H1 (cell line): ENCODE measurements at places on chromosomes 5 and 9.

DNA sequence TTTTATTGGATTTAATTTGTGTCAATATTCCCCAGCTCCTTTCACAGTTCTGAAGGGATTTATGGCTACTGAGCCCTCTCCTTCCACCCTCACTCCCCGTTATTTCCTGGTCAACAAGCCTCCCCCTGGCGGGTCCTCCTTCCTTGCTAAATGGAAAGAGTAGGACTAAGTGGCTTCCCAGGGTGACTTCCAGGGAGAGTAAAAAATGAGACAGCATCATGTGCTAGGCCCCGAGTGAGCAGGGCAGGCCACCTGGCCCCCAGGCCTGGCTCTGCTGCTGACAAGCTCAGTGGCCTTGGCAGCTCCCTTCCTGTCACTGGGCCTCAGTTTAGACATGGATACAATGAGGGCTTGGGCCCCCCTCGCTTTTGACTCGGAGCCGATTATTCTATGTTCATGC is 201.3 kb downstream of the HSPA4 start:
- DNase-seq: no peak

DNA sequence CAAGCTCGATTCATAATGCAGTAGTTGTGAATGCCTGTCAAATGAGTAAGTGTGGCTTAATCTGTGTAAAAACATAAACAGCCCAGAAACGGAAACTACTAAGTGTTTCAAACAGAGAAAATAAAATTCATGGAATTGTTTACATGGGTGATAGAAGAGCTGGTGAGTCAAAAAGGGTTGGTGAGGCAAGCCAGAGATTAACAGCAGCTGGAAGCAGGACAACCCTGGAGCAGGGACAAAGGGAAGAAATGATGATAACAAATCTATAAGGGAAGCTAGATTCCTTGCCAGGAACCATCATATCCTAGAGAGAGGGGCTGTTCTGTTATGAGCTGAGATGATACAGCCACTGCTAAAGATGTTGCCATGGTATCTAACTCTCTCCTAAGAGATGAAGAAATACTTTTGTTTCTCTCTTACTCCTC is 18.0 kb upstream of the PRR16 start:
- DNase-seq: no peak

DNA sequence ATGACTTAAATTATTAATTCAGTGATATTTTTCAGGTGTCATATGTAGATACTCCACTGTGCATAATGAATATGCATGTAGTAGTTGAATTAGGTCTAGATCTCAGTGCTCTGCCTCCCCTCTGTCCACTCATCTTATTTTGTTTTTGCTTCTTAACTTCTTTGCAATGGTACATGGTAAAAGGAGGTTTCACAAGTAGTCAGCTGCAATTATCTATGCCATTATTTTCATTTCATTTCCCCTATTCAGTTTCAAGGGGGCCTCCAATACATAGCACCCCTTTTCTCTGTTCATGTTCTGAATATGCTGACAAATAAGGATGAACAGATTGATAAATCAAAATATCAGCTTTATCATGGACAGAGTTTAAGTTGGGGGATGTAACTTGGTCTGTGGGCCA is 511.6 kb upstream of the ZNF608 start:
- DNase-seq: no peak

- DNase-seq: no peak
Observed at GRCh38 chr5:109034306-109034705, 286.6 kb downstream of the FER start.

DNA sequence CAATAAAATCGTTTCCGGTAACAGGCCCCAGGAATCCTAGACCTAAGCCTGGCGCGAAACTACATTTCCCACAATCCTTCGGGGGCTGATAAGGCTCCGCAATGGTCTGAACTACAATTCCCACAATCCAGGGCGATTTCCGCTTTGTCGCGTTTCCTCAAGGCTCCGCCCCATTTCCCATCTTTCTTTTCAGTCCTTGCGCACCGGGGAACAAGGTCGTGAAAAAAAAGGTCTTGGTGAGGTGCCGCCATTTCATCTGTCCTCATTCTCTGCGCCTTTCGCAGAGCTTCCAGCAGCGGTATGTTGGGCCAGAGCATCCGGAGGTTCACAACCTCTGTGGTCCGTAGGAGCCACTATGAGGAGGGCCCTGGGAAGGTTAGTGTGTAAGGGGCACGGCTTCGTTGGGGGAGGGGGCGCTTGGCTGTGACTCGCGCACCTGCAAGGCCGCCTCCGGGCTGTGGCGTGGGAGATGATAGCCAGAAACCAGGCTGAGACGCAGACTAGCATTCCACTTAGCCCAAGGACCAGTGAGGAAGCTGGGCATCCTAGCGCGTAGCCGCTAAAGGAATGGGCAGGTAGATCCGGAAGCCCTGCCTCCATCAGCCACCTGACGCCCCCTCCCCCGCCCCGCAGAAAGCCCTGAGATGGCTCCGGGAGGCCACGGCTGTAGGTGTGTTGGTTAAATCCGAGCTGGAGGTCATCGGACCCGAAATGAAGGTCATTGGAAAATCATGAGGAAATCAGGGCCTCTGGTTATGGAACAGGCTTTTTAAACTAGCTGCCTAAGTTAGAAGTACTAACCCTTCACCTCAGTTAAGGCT is at the start of gene COX7C:
COX7C (plus strand) TSS at position 186 of the 821 bp plus-strand sequence; CDS start at position 301, 115 bp downstream.
- peak; percentile 87 for DNase-seq

DNA sequence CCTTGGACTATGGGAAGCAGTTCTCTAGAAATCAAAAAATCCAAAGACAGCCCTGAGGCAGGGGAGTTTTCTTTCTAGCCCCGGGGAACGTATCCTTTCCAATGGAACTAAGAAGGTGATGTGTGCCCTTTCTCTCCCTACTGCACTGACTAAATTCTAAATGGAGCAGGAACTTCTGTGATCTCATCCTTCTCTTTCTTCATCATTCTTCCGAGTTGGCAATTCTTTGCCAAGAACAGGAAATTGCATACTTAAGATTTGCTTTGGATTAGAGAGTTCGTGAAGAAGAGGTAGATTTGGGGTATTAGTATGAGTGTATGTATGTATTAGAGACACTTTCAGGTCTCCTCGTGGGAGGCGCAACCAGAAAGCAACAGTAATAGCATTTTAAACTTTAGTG is 178.0 kb upstream of the PIK3R1 start:
- DNase-seq: no peak

GRCh38 chr9:72205513-72205912 is 56.3 kb downstream of the GDA start:
- DNase-seq: no peak

DNA sequence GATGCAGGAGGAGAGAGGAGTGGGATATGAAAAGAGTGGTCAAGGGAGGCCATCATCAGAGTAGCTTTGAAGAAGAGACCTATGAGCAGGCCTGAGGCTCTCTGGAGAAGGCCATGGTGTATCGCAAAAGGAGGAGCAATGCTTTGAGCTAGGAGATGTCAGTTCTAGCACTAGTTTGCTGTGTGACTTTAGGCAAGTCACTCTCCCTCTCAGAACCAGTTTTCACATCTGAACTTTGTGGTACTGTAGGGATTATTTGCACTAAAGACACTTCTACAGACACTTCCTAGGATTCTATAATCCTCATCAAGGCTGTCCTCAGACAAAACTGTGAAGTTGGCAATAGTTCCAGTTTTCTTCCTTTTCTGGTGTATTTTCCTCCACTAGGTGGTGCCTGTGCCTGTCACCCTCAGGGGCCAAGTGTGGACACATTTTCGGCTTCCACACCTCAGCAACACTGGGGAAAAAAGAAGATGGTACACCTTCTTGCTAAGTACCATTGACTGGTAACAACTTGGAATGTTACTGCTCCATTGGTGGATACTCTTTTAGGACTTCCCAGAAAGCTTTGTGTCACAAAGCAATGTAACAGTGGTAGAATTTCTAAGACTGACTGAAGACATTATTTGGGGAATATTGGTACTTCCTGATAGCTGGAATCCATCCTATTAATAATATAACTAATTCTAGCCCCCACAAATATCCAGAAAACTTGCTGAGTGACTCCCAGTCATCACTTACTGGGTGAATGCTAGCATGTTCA is 9.9 kb downstream of the PAPPA start:
- no peak for DNase-seq

DNA sequence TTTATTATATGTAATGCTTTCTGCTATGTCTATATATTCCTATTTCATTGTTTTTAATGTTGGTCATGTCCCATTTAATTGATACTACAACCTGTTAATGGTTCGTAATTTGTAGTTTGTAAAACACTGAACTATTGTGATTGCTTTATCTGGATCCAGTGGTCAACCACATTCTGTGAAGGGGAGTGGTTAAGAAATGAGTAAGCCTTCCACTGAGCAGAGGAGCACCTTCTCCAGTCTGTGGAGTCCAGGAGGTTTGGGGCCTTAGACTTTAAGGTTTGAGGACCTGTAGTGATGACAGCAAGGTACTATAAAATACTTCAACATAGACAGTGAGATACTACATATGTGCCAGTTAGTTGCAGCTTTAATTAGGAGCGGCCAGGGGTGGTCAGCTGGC is 67.7 kb upstream of the RAD23B start:
- DNase-seq: no peak

DNA sequence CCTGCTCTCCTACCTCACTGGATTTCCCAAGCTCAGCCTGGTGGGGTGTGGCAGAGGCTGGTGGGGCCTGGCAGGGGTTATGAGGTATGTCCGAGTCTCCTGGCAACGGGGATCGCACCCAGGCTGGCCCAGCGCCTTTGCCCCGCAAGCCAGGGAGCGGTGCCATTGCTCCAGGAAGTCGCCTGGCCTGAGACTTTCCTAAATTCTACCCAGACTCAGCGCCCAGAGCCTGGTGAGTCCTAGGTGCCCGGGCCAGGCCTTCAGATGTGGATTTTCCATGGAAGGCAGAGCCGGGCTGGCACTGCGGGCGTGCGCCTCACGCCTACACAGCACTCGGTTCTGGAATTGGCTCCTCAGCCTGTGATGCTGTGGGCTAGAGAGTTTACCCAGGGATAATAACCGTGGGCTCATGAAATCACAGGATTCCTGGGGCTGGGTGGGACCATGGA is 155.4 kb upstream of the COL5A1 start:
- DNase-seq: no peak

- DNase-seq: no peak
Observed at GRCh38 chr9:106376689-106377088, 486.3 kb upstream of the ZNF462 start.

- DNase-seq: no peak
Observed at GRCh38 chr5:65708145-65708544, 13.8 kb downstream of the SGTB start.

GRCh38 chr9:34412336-34412735 is 35.6 kb upstream of the MYORG start:
- DNase-seq: no peak

DNA sequence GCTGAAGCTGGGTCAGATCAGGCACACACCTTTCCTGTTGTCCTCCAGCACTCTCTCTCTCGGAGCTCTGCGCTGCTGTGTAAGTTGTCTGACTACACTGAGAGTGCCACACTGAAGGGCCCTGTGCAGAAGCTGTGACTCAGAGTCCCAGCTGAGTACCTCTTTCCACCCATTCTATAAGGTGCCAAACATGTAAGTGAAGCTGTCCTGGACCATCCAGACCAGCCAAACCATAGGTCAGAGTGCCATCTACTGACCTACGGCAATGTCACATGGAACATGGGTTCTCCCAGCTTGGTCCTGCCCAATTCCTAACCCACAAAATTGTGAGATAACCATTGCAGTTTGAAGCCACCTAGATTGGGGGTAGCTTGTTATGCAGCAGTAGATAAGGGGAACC is 68.2 kb downstream of the ADCY2 start:
- DNase-seq: no peak

GRCh38 chr9:111525056-111525977 is at the start of gene ZNF483:
TSS of gene ZNF483 (plus strand) at chr9:111525179. CDS start at chr9:111527396, 2,217 bp downstream.
- DNase-seq: peak; percentile 94

DNA sequence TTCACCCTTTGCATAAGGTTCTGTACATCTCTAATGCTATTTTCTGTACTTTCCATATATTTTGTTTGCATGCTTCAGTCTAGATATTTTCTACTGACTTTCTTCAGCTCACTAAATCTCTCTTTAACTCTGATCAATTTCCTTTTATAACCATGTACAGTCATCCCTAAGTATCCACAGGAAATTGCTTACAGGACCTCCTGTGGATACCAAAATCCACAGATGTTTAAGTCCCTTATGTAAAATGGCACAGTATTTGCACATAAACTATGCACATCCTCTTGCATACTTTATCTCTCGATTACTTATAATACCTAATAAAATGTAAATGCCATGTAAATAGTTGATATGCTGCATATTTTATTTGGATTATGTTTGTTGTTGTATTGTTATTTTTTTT is 442.1 kb downstream of the TLE4 start:
- no peak for DNase-seq

DNA sequence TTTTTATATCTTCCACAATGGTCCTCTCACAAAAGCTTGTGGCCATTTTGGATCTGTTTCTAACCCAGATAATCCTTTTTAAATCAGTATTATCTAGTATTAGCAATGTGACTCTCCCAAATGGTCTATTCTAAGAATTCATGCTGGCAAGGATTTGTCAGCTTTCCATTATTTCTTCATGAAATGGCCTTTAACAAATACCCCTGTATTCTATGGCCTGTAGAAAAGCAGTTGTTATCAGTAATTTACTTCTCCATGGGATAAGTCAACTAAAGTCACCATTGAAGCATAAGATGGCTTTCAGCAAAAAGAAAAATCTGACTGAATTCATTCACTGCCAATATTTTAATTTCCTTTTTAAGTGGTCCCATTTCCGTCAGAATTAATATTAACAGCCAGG is 346.4 kb upstream of the FAM174A start:
- DNase-seq: no peak

DNA sequence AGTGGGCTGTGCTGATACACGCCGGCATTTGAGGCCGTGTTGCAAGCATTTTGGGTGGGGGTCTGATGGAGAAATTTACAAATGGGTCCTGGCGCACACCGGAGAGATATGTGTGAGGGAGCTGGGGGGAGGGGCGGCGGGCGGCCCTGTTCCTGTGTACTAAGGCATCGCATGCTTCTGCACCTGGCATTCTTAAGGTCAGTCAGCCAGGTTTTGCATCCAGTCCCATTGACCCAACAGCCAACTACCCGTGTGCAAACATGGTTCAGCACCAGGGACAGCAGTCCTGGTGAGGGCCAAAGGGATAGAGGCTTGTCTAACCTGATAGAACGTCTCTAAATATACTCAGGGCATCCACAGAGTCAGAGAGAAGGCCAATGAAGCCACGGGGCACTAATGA is 839 bp downstream of the GABRG2 start:
- peak; percentile 76 for DNase-seq

GRCh38 chr9:111916234-111916645 is 19.6 kb downstream of the UGCG start:
- no peak for DNase-seq

- DNase-seq: no peak
Observed at GRCh38 chr5:135273212-135273611, 125.8 kb downstream of the MACROH2A1 start.

DNA sequence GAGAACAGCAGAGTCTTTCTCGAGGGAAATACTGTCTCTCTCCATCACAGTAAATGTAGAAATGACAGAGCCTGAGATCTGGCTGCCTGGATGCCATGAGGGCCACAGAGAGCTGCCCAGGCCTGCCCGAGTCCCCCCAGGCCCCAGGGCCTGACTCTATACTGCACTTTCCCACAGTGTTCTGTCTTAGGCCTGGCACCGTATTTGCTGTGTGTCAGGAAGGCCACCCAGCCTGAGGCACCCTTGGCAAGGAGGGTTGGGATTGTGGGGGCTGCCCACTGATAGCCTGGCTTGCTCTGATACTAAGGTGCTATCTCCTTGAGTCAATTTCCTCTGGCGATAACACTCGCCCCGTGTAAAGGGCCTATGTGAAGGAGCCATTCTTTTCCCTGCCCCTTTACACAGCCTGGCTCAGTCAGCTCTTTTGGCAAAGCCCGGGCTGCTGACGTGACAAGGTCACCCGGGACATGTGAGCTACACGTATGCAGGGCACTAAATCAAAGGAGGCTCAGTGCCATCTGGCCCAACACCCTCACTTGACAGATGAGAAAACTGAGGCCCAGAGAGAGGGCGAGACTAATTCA is 630.1 kb upstream of the KLF4 start:
- no peak for DNase-seq
